ENCODE measurements at places on chromosomes 2 and 18.

DNA sequence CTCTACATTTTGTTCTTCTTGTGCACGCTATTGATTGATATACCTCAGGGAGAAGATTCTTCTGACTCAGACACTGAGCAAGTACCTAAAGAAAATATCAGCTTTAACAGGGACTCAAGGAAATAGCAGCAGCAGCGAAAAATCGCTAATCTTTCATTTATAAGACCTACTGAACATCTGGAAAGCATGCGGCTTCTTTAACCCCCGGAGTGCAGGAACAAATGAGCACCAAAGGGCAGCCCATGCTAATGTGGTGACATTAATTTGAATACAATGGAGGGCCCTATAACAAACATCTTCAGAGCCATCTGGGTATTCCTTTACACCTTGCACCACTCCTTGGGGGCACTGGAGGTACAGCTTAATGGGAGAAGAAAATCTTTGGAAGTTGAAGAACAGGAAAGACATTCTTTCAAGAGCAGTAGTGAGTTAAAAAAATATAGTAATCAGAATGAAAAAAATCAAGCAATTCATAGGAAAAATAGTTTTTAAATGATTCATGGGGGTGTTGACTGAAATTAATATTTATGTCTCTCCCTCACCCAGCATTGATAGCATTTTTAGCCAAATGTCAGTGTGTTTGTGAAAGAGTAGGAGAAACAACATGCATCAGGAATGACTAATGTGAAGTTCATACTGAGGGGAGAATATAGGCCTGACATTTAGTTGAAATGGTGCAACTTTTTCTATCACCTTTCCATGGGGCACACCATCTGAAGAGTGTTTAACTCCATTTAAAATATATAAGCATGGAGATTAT is 281.7 kb downstream of the HRH4 start:
- DNase-seq = no peak

DNA sequence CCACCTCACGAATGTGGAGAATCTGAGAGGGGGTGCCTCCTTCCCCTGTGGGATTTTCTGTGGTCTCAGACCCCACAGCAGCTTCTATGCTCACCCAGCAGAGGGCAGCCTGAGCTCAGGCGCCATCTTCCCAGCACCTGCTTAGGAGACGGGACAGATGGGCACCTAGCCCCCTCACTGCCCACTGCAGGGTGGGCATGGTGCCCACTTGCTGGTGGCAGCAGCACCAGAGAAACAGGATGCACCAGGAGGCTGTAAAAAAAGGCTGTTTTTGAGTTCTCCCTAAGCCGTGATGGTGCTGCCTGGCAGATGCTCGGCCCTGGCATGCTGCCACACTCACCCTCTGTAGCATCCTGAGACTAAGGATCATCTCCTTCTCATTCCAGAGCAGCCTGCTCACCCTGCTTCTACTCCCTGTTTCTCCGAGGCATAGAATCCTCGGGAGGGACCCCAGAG is 19.1 kb upstream of the SLC20A1 start:
- no peak for DNase-seq

- no peak for DNase-seq
Measured at GRCh38 chr2:2739231-2739795, 408.2 kb upstream of the MYT1L start.

DNA sequence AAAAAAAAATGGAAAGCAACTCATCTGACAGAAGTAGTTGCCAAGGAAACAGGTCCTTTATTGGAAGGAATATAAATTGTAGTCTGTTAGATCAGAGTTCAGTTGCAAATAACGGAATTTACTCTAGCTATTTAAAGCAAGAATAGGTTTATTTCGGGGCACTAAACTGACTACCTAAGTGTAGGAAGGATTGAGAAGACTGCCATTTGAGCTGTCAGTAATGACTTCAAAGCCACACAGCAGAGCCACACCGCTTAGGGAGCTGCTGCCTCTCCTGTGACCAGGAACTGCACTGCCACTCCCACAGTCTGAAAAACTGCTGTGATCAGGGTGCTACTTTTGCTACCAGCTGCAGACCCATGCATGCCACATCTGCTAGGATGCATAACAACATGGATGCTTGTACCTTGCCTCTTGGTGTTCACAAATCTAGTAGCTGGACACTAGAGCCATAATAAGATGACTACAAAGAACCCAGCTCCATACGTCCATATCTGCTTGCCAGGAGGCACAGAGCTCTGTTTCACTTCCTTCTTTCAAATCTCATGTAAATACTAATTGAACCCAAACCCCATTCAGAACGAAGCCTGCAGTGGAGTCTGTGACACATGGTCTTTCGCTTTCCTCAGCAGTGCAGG is 2.2 kb downstream of the DSG2 start:
- no peak for DNase-seq

- DNase-seq = no peak
Measured at GRCh38 chr2:31430439-31431165, 16.1 kb upstream of the XDH start.

GRCh38 chr2:178204977-178205376 is 10.7 kb downstream of the OSBPL6 start:
- no peak for DNase-seq

DNA sequence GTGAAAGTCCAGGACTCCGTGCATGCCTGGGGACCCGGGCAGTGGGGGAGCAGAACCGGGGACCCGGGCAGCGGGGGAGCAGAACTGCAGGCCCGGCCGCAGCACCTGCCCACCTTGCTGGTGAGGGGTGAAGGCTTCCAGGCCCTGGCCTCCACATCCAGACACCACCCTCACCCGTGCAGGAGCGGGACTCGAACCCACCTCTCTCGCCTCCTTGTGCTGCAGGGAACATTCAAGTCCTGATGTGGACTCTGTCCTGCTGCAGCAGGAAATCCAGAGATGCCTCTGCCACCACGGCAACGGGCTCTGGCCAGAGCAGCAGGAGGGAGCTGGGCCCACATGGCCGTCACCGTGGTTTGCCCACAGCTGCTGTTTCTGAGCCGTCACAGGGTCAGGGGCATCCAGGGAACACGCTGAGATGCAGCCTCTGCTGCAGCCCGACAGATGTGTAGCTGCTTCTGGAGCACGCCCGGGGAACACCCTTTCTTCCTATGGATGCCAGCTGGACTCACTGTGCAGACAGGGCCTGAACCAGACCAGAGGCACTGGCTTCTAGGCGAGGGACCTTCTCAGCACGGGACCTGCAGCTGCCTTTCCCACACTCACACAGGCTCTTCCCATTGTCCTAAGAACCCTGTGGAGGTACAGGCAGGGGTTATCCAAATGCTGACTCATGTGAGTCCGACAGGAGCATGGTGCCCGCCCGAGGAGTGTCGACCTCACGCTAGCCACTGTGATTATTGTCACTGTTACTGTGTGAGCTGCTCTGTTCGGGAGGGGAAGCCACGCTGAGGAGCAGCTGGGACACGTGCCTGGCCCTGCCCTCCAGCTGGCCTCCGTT is 89.2 kb upstream of the CTDP1 start:
- DNase-seq = no peak

DNA sequence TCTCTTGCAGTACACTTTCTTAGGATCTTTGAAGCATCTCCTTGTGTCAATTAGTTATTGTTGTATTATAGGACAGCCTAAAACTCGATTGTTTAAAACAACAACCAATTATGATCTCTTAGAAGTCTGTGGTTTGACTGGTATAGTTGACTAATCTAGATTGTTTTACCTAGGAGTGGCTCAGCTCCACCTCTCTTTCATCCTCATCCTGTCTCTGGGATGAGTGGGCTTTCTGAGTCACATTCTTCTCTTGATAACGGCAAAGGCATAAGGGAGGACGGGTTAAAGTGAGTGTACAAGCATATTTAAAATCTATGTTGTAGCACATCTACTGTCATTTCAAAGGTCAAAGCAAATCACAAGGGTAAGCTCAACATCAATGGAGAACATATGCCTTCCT is 102.3 kb upstream of the GULP1 start:
- DNase-seq = no peak

DNA sequence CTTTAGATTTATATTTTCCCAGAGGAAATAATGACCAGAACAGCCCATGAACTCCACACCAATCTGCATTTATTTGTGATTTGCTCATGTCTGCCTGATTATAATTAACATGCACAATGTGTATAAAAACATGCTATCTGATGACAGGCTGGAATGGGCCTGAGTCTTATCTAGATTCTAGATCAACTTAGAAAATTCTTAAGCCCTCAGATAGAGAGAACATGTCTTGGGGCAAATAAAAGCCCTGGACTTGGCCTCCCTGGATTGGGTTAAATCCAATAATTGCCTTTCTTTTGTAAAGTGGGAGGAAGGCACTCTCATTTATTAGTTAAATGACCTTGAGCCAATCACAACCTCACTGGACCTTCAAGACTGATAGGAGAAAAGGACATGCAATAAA is 61.8 kb downstream of the EVA1A start:
- DNase-seq = no peak

GRCh38 chr2:73859721-73860586 is 31.2 kb downstream of the STAMBP start:
- DNase-seq = no peak

- DNase-seq = no peak
Measured at GRCh38 chr2:23273786-23274185, 111.2 kb upstream of the KLHL29 start.

DNA sequence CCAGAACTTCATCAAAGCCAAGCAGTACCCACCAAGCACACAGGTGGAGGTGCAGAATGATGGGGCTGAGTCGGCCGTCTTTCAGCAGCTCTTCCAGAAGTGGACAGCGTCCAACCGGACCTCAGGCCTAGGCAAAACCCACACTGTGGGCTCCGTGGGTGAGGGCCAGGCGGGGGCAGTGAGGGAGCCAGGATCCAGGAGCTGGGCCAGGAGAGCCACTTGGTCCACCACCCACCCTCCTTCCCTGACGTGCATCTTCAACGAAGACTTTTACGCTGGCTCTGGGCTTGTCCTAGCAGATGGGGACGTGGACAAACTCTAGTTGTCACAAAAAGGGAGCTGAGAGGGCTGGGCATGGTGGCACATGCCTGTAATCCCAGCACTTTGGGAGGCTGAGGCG is 11.8 kb downstream of the VIL1 start:
- DNase-seq = no peak

- DNase-seq = no peak
Measured at GRCh38 chr2:64808092-64808491, 154.4 kb upstream of the SERTAD2 start.

DNA sequence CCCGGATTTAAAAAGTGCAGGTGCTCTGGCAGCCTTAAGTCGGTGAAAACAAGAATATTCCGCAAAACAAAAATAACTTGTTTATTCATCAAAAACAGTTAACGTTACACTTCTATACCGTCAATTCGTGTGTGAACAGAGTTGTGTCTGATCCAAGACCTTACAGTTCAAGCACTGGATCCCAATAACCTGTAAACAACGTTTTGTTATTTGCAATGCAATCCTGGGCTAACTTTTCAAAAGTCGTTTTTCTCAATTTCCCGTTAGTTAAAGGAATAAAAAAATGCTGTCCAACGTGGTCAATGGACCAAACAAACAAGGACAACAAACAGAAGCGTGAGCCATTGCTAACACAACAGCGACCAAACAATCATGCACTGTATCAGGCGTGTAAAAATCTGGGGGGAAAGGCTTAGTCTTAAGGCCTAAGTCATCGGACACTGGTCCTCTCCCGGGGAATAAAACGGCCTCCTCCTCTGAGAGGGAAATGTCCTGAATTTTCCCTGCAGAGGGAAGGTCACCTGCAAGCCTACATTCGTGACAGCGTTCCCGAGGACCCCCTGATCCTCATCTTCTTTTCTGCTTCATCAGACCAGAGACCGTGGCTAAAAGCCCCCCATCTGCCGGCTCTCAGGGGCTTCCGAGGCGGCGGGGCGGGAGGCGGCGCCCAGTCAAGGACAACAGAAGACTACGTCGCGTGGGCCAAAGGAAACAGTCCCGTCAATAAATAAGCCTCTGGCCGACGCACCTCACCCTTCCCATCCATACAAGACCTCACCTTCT is 490 bp downstream of the NDUFS1 start:
- DNase-seq = peak; percentile 74

Measured in left renal cortex interstitium (tissue), 4 donors.